ENCODE measurements at places on chromosomes 16 and 17. TPM values are rescaled to one million over a fixed set of nuclear protein-coding genes. Genes with fewer than 3 reads are reported as not detected.

Gene EIF3CL
- total RNA-seq, result 169 TPM

Gene ZNF597
- 1.8 TPM for total RNA-seq

Gene CBFA2T3
- 0.23 TPM for total RNA-seq

Gene RASD1
- 4.9 TPM for total RNA-seq

GRCh38 chr17:21077281-21077680 is 34.5 kb upstream of the USP22 start:
- DNase-seq, result no peak

DNA sequence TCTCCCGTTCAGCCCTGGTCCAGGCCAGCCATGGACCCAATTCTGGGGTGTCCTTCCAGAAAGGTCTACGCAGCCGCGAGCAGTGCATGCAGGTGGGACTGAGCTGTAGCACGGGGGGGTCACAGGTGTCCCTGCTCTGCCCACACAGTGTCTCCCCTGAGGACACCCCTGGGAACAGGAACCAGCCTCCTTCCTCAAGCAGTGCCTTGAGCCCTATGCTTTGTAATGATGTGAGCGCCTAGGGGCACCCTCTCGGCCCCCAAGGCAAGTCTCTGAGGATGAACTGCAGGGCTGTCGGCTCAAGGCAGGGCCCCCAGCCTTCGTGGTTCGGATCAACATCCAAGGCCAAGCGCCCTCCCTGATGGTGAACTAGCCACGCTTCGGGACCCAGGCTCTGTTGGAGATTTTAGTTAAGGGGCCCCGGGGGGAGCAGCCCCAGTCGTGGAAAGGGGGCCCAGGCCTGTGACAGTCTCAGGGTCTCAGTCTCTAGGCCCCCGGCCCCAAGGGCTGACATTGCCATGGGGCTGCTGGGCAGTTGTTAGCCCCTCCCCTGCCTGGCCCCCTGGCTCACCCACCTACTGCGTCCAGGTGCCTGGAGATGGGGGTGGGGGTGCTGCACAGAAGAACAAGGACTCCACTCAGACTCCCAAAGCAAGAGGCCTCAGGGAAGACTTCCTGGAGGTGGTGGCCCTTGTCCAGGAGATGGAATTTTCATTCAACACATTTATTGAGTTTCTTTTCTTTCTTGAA is 2.3 kb downstream of the IL17C start:
- no peak for DNase-seq

GRCh38 chr16:75506574-75506973 is 11.3 kb upstream of the CHST6 start:
- no peak for DNase-seq

GRCh38 chr17:72604518-72604917 is 483.7 kb downstream of the SOX9 start:
- no peak for DNase-seq

DNA sequence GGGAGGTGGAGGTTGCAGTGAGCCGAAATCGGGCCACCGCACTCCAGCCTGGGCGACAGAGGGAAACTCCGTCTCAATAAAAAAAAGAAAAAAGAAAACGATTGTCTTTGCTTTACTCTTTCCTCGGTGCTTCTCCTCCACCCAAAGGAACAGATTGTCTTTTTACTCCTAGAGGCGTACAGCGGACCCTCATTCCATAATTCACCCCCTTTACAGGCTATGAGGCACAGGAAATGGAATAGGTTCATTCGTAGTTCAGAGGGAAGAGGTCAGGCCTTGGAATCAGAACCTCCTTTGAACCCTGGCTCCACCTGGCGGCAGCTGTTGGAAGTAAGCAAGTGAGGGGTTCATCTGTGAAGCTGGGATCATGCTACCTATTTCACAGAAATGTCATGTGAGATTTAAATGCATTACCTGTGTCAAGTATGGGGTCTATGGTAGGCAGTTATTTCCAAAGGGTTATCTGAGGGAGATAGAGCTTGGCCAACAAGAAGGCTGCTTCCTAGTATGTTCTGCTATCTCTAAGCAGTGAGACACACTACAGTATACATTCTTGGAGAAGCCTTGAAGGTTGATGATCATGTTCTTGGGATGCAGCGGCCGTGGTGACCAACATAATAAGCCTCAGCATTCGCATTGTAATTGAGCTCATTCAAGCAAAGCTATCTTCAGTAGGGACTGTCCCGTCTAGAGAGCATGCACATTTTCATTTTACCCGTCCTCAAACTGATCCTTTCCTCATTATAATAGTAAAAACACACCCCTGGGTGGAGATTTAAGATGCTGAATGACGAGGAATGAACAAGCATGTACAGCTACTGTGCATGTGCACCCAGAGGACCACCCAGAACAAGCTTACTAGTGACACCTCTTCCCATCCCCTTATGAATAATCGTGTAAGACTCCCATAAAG is 18.7 kb upstream of the ZNF689 start:
- DNase-seq, result peak; percentile 77

Measured in activated T-helper 2 cell treated with anti-CD3 and anti-CD28 coated beads, Interferon-gamma antibody, Interleukin-2, Interleukin-4, amounts not matched to agents 10 μg/mL and 5 μg/mL and 100 μg/mL, durations not matched to agents 14 hours and 24 hours and 36 hours (primary cell).